ENCODE measurements at places on chromosomes 16 and 17.

GRCh38 chr17:39622380-39623006 is 4.3 kb upstream of the PPP1R1B start:
- peak; percentile 69 for DNase-seq
- 0 out of 2 replicates have a peak, but pooled peaks cover 4% of the 10 kb centered on the region for H3K27me3 ChIP-seq
- H3K4me1 ChIP-seq: peaks cover 40% of the 10 kb centered on the region

GRCh38 chr17:77286641-77287431 is 146.1 kb downstream of the SEC14L1 start:
- no peaks in the 10 kb centered on the region for H3K4me1 ChIP-seq
- no peak overlapping the region for H3K27ac ChIP-seq
- DNase-seq: no peak
- H3K36me3 ChIP-seq: no peaks in the 10 kb centered on the region
- no peak overlapping the region for H3K4me3 ChIP-seq

DNA sequence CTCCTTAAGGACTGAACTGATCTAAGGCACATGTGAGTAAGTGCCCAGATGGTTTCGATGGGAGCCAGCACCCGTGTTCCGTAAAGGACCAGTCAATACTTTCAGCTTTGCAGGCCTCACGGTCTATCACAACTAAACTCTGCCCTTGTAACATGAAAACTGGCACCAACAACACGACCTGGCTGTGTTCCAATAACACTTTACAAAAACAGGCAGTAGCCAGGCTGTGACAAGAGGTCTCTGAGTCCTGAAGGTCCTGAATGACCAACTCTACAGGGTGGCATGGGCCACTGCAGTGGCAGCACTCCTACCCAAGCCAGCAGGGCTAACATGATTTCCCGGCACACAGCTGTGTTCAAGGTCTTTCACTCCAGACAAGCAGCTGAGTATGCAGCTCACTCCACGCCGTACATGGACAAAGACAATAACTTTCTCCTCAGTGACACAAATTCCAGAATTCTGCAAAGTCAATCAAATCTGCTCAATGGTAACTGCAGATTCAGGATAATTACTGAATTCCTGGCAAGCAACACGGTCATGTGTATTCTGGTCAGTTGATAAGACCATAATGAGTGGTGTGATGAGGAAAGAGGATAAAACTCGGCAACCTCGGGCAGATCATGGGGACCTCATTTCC is 15.3 kb downstream of the NPLOC4 start:
- H3K4me1 ChIP-seq: no peaks in the 10 kb centered on the region
- no peak overlapping the region for H3K27ac ChIP-seq
- no peak for DNase-seq
- peaks cover 46% of the 10 kb centered on the region for H3K36me3 ChIP-seq

DNA sequence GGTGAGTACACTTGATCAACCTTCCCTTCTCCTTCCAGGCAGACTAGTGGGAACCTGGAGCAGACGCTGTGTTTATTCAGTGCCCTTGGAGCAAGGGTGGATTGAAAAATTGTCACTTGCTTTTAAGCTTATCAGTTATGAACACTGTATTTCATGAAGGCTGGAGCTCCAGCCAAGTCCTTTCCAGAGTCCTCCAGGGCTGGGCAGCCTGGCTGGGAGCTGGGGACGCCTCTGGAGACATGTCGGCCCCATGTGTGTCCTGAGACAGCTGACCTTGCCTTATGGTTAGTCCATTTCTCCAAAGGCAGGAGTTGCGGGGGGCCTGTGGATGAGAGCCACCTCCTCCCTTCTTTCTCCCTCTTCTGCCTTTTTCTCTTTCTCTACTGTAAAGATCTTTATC is 67.0 kb downstream of the RAP1GAP2 start:
- DNase-seq: no peak
- no peak overlapping the region for H3K4me3 ChIP-seq
- no peaks in the 10 kb centered on the region for H3K4me1 ChIP-seq
- no peak overlapping the region for H3K27ac ChIP-seq
- H3K36me3 ChIP-seq: no peaks in the 10 kb centered on the region
- no peaks in the 10 kb centered on the region for H3K27me3 ChIP-seq

GRCh38 chr17:83110735-83111134 is 31.3 kb downstream of the METRNL start:
- no peaks in the 10 kb centered on the region for H3K27me3 ChIP-seq
- H3K4me1 ChIP-seq: no peaks in the 10 kb centered on the region
- H3K4me3 ChIP-seq: no peak overlapping the region
- H3K27ac ChIP-seq: no peak overlapping the region
- H3K36me3 ChIP-seq: no peaks in the 10 kb centered on the region

DNA sequence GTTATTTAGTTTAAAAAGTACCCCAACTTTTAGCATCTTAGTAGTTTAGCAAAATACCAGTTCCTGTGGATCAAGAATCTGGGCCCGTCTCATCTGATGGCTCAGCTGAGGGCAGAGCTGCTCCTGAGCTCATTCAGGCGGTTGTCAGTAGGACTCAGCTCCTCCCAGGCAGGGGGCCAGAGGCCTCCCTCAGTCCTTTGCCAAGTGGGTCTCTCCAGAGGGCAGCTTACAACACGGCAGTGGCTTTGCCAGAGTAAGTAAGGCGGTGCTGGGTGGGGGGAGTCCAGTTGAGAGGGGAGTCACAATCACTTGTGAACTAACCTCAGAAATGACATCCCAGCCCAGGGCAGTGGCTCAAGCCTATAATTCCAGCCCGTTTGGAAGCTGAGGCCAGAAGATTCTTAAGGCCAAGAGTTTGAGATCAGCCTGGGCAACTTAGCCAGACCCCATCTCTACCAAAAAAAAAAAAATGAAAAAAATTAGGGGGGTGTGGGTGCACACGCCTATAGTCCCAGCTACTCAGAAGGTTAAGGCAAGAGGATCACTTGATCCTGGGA is 81.5 kb upstream of the MED9 start:
- no peaks in the 10 kb centered on the region for H3K4me1 ChIP-seq
- no peak for DNase-seq
- no peak overlapping the region for H3K4me3 ChIP-seq
- H3K27me3 ChIP-seq: no peaks in the 10 kb centered on the region
- no peaks in the 10 kb centered on the region for H3K36me3 ChIP-seq

DNA sequence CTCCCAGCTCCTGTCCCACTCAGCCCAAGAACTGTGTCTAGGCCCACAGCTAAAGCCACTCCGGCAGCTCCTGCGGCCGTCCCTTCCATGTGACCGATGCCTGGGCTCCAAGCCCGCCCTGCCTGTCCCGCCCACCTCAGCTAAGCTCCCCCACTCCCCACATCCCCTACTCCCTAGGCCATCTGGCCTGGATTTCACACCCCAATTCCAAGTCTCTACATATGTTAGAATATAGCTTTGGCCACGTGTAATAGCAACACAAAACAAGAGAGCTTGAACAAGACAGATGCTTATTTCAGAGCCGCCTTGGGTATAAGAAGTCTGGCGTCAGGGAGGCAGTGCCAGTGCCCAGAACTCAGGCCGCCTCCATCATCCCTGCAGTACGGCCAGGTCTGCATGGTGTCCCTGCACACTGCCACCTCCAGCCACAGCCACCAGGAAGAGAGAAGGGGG is 30.0 kb upstream of the USP22 start:
- H3K4me3 ChIP-seq: no peak overlapping the region
- DNase-seq: no peak
- no peak overlapping the region for H3K27ac ChIP-seq
- no peaks in the 10 kb centered on the region for H3K36me3 ChIP-seq
- H3K4me1 ChIP-seq: no peaks in the 10 kb centered on the region

DNA sequence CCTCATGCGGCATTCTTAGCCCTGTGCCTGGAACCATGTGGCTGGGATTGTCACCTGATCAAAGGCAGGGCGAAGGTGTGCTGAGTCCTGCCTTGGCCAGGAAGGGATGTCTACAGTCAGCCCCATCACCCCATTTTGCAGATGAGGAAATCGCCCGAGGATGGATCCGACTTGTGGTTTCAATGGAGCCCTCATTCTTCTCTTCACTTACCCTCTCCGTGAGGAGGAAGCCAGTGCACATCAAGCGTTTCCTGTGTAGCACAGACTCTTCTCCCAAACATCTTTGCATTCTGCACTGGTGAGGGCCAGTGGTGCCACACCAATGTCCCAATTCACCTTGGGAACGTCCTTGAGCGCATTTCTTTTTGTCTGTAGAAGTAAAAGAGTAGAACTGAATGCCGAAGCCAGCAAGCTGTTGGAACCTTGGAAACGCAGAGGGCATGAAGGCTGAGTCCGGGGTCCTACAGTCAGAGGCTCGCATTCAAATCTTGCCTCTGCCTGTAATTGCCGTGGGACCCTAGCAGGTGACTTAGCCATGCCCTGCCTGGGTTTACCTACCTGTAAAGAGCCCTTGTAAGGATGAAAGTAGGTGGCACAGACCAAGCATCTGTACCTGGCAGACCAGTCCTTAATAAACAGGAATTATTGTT is 85.4 kb downstream of the IRF8 start:
- no peaks in the 10 kb centered on the region for H3K36me3 ChIP-seq
- H3K4me1 ChIP-seq: peaks cover 43% of the 10 kb centered on the region
- no peak for DNase-seq
- no peaks in the 10 kb centered on the region for H3K27me3 ChIP-seq
- H3K4me3 ChIP-seq: no peak overlapping the region
- H3K27ac ChIP-seq: no peak overlapping the region

GRCh38 chr16:87037012-87037411 is 280.2 kb downstream of the C16orf95 start:
- no peaks in the 10 kb centered on the region for H3K27me3 ChIP-seq
- no peak for DNase-seq
- no peaks in the 10 kb centered on the region for H3K4me1 ChIP-seq
- no peak overlapping the region for H3K27ac ChIP-seq
- no peaks in the 10 kb centered on the region for H3K36me3 ChIP-seq

DNA sequence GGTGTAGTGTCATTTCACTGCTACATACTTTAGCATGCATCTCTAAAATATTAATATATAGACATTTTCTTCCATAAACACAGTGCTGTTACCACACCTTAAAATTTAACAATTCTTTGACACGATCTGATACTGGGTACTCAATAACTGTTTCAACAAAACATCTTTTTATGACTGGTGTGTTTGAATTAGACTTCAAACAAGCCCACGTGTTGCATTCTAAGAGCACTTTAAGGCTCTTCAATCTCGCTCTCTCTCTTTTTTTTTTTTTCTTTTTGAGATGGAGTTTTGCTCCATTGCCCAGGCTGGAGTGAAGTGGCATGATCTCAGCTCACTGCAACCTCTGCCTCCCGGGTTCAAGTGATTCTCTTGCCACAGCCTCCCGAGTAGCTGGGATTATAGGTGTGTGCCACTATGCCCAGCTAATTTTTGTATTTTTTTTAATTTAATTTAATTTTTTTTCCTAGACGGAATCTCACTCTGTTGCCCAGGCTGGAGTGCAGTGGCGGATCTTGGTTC is 15.8 kb upstream of the SLC46A1 start:
- no peak overlapping the region for H3K27ac ChIP-seq
- DNase-seq: no peak
- no peak overlapping the region for H3K4me3 ChIP-seq
- H3K4me1 ChIP-seq: no peaks in the 10 kb centered on the region
- H3K27me3 ChIP-seq: no peaks in the 10 kb centered on the region

DNA sequence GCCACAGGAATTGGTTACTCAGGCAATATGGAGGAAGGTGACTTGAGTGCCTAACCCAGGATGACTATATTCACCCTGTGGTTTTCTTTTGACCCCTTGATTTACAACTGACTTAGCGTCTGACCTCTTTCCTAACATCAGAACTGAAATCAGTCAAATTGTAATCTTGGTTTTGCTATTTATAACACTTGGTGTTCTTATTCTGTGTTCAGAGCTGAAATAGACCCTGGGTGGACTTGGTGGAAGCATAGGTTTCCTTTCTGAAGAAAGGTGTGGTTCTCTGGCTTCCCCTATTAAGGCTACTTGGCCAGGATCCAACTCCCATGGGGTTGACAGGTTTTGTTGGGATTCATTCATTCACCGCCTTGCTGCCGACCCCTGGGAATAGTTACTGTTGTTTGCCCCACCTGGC is 80.8 kb downstream of the CLEC16A start:
- no peak overlapping the region for H3K27ac ChIP-seq
- H3K4me1 ChIP-seq: no peaks in the 10 kb centered on the region
- H3K4me3 ChIP-seq: no peak overlapping the region
- H3K27me3 ChIP-seq: no peaks in the 10 kb centered on the region
- H3K36me3 ChIP-seq: no peaks in the 10 kb centered on the region

GRCh38 chr16:23504453-23505179 is 5.7 kb downstream of the GGA2 start:
- DNase-seq: no peak
- no peak overlapping the region for H3K4me3 ChIP-seq
- H3K36me3 ChIP-seq: peaks cover 38% of the 10 kb centered on the region
- H3K4me1 ChIP-seq: peaks cover 91% of the 10 kb centered on the region
- H3K27me3 ChIP-seq: no peaks in the 10 kb centered on the region

DNA sequence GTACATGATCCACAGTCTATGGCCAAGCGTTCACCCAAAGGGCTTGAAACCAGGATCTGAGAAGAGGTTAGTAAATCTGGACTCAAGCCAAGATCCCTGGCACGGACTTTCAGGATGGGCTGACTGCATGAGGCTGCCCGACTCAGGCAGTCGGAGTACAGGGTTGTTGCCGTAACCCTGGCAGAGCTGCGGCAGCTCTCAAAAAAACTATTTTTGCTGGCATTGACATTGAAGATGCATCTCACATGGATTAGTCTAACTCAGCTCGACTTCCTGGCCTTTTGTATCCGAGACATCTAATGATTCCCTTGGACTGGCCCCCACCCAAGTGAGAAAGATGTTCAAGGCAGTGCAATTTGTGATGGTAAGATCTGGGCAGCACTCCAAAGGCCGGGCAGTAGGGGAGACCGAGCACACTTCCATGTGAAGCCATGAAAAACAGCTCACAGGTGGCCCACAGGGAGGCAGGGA is 6.2 kb downstream of the SLC47A1 start:
- H3K36me3 ChIP-seq: no peaks in the 10 kb centered on the region
- no peak overlapping the region for H3K27ac ChIP-seq
- H3K27me3 ChIP-seq: no peaks in the 10 kb centered on the region

DNA sequence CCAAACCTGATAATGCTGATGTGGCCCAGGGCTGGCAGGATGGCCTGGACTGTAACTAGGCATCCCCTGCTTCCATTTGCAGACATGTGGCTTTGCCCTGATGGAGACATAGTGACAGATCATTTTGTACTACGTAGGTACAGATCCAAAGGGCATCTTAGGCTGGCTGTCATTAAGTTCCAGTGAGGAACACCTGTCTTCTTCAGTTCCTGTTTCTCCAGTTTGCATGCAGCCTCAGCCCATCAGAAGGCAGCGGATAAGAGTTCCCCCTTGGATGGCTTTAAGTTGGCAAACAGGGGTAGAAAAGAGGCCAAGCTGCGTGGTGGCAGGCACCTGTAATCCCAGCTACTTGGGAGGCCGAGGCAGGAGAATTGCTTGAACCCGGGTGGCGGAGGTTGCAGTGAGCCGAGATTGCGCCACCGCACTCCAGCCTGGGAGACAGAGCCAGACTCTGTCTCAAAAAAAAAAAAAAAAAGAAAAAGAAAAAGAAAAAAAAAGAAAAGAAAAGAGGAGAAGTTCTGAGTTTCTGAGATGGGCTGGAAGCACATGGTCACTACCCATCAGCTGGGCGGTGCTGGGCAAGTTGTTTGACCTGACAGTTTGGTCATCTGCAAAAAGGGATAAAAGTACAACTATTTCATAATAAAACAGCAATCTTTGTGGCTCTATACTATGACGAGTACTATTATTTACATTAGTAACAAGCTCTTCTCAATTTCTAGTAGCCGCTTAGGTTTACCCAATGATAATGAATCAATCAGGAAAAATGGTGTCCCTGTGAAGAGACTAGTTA is 42.7 kb downstream of the CPPED1 start:
- H3K4me3 ChIP-seq: no peak overlapping the region
- no peak overlapping the region for H3K27ac ChIP-seq
- H3K36me3 ChIP-seq: no peaks in the 10 kb centered on the region
- DNase-seq: no peak

- no peaks in the 10 kb centered on the region for H3K36me3 ChIP-seq
- H3K4me3 ChIP-seq: no peak overlapping the region
- peaks cover 18% of the 10 kb centered on the region for H3K4me1 ChIP-seq
- peak overlapping the region; percentile 61 for H3K27ac ChIP-seq
- no peaks in the 10 kb centered on the region for H3K27me3 ChIP-seq
- peak; percentile 89 for DNase-seq
Measured at GRCh38 chr16:4976079-4976478, 17.9 kb downstream of the SEC14L5 start.

Data from Karpas-422 (cell line).